Forelimb muscle (tissue), 1 donor: ENCODE measurements at places on chromosomes 6 and 20.

DNA sequence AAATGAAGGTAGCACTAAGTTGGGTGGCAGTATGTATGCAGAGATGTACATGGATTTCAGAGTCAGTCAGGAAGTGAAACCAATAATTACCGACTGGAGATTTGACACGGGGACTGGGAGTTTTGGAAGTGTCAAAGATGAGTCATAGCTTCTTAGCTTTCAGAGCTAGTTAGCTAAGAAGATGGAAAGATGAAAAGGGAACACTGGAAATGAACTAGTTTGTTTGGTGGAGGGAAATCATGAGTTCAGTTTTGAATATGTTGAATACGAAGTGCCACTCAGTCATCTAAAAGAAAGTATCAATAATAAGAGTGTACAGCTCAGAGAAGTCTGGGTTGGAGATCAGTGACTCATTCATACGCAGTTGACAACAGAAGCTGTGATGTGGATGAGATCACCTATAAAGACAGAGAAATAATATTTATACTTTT, 7.5 kb downstream of the ESF1 start:
- DNase-seq: no peak

- no peak for DNase-seq
These were observed 14.3 kb downstream of the SULF2 start for GRCh38 chr20:47770935-47771334.

DNA sequence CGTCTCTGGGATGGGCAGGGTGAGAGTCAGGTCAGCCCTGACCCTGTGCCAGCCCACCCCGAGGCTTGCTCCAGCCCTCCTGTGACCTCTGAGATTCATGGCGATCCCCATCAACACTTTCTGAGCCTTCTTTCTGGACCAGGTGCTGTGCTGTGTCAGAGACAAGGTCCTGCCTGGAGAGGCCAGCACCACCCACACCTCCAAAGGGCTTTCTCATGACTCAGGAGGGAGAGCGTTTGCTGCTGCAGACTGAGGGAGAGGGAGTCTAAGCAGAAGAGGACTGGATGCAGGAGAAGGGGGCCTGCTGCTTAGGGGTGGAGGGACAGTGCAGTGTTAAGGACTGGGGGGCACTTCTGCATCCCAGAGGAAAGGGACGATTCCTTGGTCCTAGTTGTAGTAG, 193.5 kb downstream of the LRFN2 start:
- no peak for DNase-seq

- DNase-seq: no peak
These were observed 47.7 kb upstream of the PLN start for GRCh38 chr6:118500130-118501015.

DNA sequence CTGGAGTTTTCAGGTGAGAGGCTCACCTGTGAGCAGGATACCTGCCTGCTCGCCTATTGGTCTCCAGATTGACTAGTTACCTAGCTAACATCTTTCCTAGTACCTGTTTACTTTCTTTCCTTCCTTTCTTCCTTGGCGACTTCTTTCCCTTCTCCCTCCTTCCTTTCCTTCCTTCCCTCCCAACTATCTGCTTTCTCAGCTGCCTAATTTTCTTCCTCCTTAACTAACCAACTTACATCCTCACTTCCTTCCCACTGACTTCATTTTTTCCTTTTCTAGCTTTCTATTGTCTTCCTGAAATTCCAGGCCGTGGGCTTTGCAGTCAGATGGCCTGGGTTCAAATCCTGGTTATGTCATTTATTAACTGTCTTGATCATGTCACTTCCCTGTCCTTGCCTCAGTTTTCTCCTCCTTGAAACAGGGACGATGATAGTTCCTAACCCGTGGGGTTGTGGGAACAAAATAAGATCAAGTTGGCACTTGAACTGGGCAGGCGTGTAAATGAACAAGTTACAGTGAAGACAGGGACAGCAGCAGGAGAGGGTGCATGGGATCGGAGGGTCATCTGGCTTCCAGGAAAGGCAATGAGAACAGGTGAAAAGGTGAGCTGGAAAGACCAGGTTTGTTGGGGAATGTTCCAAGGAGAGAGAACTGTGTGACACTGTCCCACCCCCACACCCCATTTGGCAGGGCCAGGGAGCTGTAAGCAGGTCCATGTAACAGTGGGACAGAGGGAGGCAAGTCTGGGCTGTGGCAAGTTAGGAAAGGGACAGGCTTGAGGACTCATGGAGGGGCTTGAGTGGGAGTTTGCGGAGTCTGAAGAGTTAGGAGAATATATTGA, 540 bp downstream of the SGK2 start:
- DNase-seq: no peak

- no peak for DNase-seq
These were observed 2.2 kb downstream of the CLDN20 start for GRCh38 chr6:155265843-155266535.

GRCh38 chr20:51966296-51966971, 164.1 kb upstream of the SALL4 start:
- DNase-seq: no peak

DNA sequence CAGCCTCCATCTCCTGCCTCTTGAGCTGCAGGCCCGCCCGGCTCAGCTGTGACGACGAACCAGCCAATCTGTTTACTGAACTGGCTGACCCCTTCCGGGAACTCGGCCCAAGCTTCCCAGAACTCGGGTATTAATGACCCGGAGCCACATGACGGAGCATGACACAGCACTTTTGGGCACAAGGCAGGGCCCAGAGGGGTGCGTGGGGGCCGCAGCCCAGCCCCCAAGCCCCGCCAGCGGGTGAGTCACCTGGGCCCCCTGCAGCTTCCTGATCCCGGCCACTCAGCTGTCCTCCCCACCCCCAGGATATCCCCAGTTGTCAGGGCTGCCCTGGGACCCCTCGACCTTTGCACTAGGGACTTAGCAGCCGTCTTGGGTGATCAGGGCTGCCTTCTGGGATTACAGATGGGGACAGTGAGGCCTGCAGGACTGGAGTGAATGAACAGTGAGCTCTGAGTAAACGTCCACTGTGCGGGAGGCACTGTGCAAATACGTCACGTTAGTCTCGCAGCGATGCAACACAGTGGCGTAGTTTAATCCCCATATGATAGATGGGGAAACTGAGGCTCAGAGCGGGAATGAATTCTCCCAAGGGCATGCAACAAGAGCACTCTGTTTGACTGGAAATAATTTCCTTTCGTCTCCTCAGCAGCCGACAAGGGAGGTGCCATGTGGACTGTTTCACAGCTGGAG, 102.1 kb downstream of the CEBPB start:
- DNase-seq: no peak

DNA sequence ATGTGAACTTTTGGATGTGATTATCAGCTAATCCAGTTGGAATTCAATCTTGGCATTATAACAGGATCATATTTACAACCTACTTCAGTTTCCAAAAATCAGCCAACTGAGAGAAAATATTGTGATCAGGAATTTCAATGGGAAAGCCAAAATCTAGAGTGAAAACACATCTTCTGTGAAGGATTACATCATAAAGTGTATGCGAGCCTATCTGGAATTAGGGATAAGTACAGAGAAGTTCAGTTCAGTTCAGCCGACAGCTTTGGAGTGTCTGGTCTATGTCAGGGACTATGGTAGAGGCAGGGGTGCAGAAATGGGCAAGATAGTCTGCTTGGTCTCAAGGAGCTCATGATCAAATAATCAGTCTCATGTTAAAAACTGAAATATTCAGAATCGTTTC, 12.3 kb upstream of the PRIM2 start:
- peak; percentile 65 for DNase-seq

DNA sequence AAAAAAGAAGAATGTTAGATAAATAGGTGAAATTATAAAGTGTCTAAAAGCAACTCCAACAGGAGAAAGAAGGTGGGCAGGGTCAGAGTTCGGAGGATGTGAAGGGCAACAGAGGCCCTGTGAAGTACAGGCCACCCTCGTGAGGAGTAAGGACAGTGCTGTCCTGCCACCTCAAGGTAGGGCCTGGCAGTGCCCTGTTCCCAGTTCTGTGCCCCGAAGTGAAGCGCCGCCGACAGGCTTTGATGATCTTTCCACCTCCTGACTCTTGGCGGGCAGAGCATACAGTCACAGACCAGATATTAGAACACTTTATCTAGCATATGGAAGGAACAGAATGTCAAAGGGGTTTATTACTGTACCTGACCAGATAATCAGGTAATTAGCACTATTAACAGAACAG, 75.8 kb downstream of the GJA10 start:
- DNase-seq: no peak

GRCh38 chr6:44657206-44657819, 269.8 kb downstream of the CDC5L start:
- no peak for DNase-seq

GRCh38 chr6:162488444-162488843, 239.1 kb downstream of the PRKN start:
- no peak for DNase-seq

- no peak for DNase-seq
These were observed 646 bp upstream of the CPNE5 start for GRCh38 chr6:36839749-36840431.

DNA sequence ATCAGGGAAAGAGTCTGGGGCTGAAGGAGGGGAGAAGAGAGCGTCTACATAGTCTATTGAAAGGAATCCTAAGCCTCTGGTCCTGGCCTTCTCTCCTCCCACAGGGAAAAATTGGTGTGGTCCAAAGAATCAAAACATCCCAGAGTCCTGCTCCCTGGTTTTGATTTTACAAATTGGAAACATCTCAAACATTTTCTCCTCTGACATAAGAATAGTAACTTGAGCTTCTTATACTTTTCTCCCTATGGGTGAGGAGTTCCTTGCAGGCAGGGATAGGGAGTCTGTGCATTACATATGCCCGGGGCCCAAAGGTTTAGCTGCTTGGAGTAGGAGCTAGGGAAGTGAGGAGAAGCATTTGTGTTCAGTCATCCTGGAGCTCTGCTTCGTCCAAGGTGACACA, 120.0 kb upstream of the GGTLC1 start:
- DNase-seq: no peak

GRCh38 chr6:125808060-125808459, 17.3 kb downstream of the NCOA7 start:
- no peak for DNase-seq

DNA sequence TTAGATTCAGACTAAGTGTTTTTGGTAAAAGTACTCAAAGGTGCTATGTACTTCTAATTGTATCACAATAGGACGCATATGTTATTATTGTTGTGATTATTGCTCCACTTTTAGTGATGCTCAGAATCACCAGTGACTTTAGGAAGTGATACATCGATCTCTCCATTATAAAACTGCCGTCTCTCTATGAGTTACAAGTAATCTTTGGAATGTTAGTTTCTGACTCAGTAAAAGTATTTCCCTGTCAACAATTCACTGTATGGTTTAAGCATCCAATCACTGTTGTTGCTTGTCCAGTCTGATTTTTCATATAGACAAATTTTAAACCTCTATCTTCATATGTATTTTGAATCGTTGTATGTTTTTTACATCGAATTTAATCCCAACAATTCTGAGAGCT, 9.4 kb downstream of the DCBLD1 start:
- no peak for DNase-seq

GRCh38 chr6:57209030-57209429, 13.1 kb downstream of the RAB23 start:
- DNase-seq: no peak

- DNase-seq: no peak
These were observed 124.4 kb downstream of the KCNQ5 start for GRCh38 chr6:72746276-72746675.

DNA sequence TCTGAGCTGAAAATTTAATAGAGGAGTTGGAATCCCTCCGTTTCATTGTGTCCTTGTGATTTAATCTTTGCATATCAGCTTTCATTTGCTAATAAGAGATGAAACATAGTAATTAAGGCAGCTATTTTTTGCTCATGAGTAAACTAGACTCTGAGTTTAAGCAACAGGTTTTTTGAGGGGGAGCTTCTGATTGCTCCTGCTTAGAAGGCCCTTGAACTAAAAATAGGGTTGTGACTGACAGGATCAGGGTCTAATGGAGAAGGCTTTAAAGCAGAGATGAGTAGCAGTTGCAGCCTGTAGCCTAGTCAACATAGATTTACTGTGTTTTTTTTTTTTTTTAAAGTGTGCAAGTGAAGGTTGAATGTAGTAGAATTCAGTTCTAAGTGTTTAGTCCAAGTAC, 17.4 kb downstream of the HSF2 start:
- DNase-seq: no peak

DNA sequence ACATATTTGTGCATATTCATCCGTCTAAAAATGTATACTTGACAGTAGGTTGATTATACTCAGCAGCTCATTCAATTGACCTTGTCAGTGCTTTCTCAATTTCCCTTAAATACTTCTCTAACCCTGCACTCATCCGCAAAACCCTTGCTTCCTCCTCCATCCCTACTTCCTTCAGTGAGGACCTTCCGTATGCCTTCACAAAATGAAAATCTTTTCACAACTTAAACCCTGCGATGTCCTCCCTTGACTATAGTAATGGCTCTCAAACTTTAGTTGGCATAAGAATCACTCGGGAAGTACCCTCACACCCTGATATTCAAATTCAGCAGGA, 5.2 kb downstream of the MBOAT1 start:
- DNase-seq: no peak

DNA sequence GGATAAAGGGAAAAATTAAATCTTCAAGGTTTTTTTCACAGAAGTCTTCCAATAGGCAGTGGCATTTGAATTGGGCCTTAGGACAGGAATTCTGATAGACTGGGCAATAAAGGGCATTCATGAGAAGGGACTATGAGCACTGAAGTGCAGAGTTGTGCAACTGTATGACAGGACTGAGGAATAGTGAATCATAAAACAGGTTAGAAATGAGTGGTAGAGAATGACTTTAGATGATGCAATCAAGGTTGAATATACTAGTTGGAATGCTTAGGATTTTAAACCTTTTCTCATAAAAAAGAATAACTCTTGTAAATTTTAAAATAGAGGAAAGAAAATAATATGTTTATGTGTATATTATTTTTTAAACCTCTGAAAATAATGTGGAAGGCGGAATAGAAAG, 944.7 kb downstream of the PHF3 start:
- DNase-seq: no peak

DNA sequence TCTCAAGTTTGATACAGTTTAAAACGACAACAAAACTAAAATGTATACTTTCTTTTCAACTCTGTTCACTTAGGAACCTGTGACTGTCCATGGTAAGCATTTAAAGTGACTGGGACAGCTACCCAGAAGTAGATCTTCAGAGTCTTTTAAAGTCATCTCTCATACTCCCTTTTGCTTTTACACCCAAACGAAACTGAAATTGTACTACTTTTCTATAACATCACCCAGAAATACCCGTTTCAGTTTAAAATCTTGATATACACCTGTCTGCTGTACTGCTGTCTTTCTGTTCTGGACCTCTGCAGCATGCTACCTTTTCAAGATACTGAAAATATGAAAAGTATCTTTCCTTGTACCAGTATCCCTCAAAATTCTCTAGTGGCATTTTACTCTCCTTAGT, 170.4 kb upstream of the THEMIS start:
- DNase-seq: no peak

DNA sequence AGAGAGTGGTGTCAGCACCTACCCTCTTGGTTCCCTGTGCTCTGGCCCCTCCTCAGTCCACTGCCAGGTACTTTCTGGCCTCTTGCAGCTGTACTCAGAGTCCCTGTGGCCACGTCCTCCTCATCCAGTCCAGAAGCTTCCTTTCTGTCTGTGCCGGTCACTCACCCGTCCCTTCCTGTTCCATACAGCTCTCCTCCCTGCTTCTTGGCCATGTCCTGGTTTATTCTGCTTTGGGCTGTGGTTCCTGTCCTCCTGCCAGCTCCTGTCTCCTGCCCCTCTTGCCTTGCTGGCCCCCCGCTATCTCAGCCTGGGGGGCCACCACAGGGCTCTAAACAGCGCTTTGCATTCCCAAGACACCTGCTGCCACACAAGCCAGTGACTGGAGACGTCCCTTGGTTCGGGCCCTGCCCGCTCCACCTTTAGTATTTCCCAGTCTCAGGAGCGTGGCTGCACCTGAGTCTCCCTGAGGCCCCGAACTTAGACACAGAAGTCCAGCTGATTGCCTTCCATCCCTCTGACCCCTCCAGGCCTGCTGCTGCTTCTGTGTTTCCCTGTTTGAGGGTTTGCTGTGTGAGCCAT, 15.5 kb upstream of the RBM38 start:
- DNase-seq: no peak
